ENCODE measurements at places on chromosomes 13 and 19.

DNA sequence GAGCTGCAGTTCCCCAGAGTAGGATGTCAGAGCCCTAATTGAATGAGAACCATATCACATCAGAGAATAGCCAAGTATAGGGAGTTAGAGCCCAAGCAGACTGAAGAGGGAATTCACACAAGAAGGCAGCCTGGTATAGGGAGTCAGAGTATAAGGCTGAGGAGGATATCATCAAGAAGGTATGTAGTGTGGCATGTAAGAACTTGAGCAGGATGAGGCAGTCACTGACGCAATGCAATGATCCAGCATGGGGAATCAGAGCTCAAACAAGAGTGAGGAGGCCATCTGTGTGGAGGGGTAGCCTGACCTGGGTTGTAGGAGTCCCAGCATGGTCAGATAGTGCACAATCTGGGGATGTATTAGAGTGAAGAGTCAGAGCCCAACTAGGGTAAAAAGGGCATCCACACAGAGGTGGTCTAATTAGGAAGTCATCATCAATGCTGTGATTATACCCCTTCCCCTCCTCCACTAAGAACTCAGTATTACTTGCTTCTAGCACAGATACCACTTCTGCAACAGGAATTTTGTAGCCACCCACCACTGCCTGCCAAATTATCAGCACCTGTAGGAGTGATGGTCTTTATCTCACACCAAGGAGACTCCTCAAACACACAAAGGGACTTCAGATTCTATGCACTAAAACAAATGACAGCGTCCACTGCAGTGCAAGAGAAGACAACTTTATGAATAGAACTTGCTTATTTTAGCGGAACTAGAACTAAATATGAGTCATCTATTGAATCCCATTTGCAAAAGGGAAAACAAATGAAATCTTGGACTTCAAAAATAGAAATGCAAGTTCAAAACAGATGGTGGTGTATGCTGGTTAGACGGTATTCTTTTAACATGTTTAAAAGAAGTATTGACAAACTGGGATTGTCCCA, 107.2 kb downstream of the FNDC3A start:
- no peak for DNase-seq

GRCh38 chr13:112509190-112509589, 78.8 kb downstream of the TUBGCP3 start:
- DNase-seq: no peak

- DNase-seq: no peak
Observed at GRCh38 chr13:105788530-105788929, 746.9 kb downstream of the EFNB2 start.

DNA sequence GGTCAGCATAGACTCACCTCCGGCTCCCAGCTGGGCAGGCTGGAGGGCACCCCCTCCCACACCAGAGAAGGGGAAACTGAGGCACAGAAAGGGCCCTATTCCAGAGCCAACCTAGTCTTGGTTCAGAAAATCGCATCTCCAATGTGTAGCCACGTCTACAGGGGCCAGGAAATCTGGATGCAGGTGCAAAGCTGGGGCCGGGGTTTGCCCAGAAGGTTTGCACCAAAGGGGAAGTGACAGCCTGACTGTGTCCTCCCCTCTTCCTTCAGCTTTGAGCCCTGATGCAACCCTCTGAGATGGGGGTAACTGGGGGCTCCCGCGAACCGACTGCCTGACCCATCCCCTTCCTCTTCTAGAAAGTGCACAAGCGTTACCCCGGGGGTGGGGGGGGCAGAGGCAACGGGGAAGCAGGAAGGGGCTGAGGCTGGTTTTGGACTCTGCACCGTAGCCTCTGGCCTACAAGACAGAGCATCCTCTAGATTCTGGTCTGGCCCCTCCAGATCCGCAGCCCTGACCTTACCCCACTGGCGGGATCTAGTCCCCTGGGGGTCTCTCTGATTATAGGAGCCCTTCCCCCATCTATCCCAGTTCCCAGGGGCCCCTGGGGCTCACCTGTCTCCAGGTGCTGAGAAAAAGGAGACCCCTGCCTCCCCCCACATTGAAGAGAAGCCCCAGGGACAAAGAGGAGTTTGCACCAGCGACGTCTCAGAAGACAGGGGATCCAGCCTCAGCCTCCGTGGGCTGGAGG, 1.1 kb upstream of the ONECUT3 start:
- no peak for DNase-seq

- no peak for DNase-seq
Observed at GRCh38 chr13:95697052-95697680, 20.2 kb downstream of the DNAJC3 start.

- no peak for DNase-seq
Observed at GRCh38 chr13:96119921-96120320, 30.0 kb downstream of the HS6ST3 start.

GRCh38 chr19:11136400-11137101, 19.0 kb downstream of the SPC24 start:
- DNase-seq: no peak
